T-helper 9 cell (primary cell): ENCODE measurements at places on chromosomes 3 and 15.

DNA sequence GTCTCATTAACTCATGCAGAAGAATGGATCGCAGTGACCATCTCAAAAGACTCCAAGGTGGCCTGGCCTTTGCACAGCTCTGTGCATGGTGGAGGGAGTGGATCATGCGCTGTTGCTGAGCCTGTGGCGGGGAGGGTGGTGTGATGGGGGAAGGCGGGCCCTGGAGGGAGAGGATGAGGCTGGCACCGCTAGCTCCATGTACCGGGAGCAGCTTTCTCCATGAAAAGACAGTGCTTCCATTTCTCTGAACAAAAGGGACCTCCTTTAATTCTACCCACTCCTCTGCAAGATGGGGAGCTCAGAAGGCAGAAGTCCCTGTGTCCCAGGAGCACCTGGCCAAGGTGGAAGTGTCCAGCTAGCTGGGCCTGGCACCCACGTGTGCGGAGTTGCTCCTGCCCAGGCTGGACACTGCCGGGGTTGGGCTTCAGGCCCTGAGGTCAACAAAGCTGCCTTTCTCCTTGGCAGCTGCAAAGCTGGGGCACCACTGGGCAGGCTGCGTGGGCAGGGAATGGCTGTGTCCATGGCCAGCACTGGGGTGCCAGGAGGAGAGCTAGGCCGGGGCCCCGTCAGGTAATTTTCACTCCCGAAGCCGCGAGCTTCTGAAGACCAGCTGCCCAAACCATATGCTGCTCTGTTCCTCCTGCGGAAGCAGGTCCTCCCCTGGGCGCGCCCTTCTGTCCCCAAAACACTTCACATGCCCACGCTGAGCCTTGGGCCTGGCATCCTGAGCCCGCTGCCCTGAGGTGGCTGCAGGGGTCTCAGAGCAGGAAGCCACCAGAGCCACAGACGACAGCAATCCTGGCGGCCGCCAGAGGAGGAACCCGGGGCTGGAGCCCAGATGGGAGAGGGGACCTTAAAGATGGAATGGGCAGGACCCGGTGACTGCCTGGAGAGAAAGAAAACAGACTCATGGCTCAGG lies 6.4 kb downstream of the MAP6D1 start:
- DNase-seq, result no peak

DNA sequence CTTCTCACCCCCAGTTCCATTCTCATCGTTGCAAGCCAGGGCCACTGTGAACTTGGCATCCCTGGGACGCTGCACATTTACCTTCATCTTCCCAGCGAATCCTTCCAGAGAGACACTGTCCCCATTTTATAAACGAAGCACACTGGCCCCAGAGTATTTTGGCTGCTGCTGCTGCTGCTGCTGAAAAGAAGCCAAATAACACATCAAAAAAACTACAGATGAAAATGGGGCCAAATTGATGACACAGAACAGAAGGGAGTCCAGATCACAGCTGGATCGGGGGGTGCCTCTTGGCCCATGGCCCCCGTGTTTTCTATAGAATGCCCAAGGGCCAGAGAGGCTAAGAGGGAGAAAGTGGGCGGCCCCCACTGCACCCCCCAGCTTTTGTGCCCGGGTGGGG lies 221.0 kb upstream of the IGF1R start:
- no peak for DNase-seq

DNA sequence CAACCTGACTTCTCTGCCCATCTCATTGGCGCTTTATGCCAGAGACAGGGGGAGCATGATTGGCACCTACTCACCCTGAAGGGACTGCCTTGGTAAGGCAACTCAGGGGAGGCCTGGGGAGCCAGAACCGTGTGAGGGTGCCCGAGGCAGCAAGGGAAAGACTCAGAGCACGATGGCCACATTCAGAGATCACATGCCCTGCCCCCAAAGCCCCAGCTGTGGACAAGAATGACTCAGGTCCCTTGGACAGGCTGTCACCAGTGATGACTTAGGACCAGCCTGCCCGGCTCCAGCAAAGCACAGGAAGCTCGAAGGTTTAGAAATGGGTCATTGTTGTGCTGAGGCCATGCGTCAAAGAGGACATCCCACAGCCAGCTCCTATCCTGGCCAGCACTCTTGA lies 49.1 kb upstream of the LIMD1 start:
- DNase-seq, result no peak

DNA sequence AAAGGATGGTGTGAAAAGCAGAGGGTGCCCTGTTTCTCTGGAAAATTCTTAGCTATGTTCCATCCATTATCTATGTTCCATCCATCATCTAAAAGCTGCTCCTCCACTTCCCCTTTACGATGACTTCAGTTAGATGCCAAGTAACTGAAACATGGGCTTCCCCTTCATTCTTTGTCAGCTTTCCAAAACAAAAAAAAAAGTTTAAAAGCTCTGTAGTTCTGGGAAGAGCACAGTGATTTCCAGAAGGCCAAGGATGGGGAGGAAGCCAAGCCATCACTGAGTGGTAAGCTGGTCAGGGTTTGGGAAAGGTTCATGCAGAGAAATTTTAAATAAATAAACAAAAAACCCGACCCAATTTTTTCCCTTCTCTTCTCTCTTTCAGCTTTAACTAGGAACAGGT lies 111.5 kb downstream of the CFAP44 start:
- DNase-seq, result no peak

DNA sequence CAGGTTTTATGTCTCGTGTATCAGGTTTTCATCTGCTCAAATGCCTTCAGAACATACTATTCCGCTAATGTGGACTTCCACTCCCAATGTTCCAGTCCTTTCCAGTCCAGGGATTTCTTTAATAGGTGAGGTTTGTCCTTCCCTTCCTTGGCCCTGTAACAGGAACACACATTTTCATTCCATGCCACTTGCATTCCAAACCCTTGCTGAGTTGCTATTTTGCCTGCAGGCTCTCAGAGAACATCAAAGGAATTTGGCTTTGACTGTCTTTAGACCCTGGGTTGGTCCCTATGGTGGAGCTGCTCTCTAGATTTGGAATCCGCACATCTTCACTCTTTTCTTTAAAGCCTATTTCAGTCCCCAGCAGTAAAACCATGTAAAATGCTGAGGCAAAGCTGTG lies 12.3 kb upstream of the ALCAM start:
- DNase-seq, result no peak

- DNase-seq, result no peak
These were observed 28.8 kb upstream of the KLF13 start for GRCh38 chr15:31297575-31298456.

DNA sequence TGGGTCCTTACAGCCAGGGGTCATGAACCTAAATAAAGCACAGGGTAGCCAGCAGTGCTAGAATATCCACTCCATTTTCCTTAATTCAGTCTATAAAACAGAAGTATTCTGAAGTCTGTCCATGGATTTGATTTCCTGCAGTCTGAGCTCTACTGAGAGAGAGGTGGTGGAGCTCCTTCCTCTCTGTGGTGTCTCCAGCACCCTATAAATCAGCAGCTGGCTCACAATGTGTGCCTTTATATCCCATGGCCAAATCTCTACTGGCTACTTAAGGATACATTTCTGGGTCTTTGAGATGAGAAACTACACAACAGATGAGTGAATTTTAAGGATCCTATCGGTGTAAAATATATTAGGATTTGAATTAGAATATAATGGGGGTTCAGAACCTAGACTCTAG lies 339.9 kb upstream of the RBMS3 start:
- DNase-seq, result no peak

- no peak for DNase-seq
These were observed 269.5 kb upstream of the GBE1 start for GRCh38 chr3:82030916-82031315.

DNA sequence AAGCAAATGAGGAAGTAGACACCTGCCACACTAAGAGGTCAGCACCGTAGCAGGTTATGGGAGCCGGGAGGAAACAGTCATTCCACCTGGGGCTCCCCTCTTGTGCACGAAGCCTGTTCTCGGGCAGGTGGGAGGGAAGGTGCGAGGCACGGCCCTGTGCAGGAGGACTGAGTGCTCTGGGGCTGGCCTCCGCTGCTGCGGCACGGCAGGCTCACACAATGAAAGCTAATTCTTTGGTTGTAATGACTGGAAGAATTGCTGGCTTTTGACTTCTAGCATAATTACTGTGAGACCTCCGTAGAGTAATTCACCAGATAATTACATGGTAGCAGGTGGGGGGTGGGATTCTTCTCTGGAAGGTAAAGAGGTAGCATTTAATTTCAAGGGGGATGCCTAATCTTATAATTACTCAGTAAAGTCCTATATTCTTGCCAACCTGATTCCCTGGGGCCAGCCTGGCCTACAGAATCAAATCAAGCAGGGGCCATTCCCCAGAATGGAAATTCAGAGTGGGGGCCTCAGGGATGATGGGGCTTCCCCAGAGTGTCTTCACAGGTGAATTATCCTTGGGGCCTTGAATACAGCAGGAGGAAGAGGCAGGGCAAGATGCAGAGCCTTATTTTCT lies 129.1 kb downstream of the TPRA1 start:
- no peak for DNase-seq

DNA sequence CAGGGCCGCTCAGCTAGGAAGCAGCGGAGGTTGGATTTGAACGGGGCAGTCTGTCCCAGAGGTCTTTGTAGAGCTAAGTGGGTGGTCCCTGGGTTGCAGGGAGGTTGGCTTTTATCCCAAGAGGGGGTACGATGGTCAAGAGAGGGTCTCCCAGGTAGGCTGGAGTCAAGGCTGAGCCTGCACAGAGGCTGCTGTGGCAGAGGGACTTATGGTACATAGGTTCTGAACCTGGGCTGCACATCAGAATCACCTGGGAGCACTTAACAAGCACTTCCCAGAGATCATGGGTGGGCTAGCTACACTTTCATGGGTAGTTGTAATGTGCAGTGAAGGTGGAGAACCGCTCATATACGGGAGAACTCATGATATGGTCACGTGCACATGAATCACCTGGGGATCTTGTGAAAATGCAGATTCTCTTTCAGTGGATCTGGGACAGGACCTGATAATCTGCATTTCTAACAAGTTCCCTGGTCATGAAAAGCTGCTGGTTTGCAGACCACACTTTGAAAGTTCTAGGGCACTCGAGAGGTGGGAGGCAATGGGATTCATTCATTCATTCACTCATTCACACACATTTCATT lies 2.9 kb upstream of the RASGRF1 start:
- no peak for DNase-seq

DNA sequence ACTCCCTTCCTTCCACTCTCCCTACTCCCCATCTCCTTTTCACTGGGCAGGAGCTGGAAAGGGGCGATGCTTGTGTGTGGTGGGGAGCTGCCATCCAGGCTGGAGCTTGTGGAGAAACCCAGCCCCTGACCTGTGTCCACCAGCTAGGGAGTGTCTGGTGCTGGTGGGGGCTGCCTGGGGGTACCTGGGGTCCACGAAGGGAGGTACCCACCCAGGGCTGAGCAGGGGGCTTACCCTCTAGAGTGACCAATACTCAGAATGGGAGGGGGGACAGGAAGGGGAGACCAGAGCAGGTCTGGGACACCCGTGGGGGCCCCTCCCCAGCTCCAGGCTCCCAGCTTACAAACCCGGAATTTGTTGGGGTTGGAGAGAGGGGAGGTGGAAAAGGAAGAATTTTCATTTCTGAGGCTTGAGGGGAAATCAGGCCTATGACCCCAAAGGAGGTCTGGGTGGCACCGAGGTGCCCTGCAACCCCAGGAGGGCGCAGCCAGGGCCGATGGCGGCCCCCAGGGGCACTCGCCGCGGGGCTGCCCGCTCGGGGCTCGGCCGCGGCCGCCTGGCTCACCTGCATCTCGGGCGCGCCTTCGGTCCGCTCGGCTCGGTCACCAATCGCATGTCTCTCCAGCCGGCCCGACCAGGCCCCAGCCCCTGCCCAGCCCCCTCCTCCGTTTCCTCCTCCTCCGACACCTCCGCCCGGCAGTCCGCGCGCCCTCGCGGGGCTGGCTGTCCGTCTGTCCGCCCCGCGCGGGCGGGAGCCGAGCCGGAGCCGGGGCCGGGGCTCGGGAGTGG lies 773 bp downstream of the LINGO1 start:
- no peak for DNase-seq

- no peak for DNase-seq
These were observed 35.1 kb downstream of the GJD2 start for GRCh38 chr15:34719695-34720094.

- no peak for DNase-seq
These were observed 738.4 kb upstream of the ALCAM start for GRCh38 chr3:104628185-104628789.

- DNase-seq, result no peak
These were observed 71.0 kb downstream of the ATP10A start for GRCh38 chr15:25792128-25792527.

DNA sequence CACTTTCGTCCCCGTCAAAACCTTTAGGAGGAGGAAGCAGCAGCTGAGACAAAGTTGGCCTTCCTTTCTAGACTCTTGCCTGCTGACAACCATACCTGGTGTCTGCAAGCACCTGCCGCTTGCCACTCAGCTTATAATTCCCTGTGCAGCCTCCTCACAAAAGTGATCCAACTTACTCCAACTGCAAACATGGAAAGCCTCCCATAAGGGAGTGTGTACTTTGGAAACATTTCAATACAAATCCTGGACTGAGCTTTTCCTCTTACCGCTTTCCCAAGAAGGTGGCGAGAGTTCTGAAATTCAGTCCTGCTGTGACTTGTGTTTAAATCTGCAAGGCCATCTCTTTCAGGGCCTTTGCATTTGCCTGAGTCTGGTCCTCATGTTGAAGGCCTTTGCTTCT lies 86.8 kb downstream of the LARS2 start:
- DNase-seq, result no peak

- no peak for DNase-seq
These were observed 269.4 kb upstream of the PEX5L start for GRCh38 chr3:180306155-180306554.

DNA sequence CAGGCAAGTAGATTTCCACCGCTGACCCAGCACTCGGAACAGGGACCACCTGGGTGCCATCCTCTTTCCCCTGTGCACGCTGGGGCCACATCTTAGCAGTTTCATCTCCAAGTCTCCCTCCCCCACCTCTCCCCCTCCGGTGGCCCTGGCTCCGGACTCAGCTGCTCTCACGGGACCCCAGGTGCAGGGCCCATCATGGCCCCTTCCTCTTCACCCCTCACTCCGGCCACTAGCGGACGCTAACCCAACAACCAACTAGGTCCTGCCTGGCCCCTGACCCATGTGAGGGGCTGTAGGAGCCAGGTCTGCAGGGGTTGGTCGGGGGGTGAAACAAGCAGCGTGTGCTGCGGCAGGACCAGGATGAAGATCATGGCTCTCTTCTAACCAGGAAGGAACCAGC lies 31.3 kb upstream of the IQSEC1 start:
- DNase-seq, result no peak

DNA sequence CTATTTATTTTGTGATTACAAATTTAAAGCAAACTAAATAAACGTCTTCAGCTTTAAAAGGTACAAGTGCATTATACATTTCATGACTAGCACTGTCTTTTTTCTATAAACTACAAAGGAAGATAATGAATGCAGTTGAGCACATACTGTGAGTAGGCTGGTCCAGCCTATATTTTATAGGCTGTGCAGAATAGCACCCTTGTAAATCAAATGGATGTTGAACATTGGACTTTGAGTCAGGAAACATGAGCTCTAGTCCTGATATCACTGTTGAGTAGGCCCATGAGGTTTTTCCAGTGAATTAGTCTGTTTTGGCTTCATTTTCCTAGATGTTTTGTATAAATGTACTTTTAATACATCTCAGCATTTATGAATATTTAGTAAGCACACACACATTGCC lies 447.3 kb upstream of the KCNMB2 start:
- DNase-seq, result no peak

- DNase-seq, result no peak
These were observed 691.3 kb downstream of the ZPLD1 start for GRCh38 chr3:103126115-103126514.
